ENCODE measurements at places on chromosomes 7 and 10. TPM values are rescaled to one million over a fixed set of nuclear protein-coding genes. Genes with fewer than 3 reads are reported as not detected.

The ATP6V1F gene
- total RNA-seq: 246 TPM

The CPVL gene
- not detected for total RNA-seq

The MDFIC gene
- not detected for total RNA-seq

The PIP4K2A gene
- total RNA-seq: 39.2 TPM

The DENND2A gene
- total RNA-seq: 13.4 TPM

The FAM25G gene
- not detected for total RNA-seq

The WDFY4 gene
- total RNA-seq: not detected

The GIMAP2 gene
- total RNA-seq: not detected

The STOX1 gene
- 1.5 TPM for total RNA-seq

The PAX4 gene
- total RNA-seq: not detected

All from G401 (cell line).